Right renal cortex interstitium (tissue), 3 donors: ENCODE measurements at places on chromosomes 6 and 20. TPM values are rescaled to one million over a fixed set of nuclear protein-coding genes. Genes with fewer than 3 reads are reported as not detected.

Gene HCRTR2
- 0.28 TPM for polyA plus RNA-seq

Gene GMPR
- 14.9 TPM for polyA plus RNA-seq

Gene BEND6
- polyA plus RNA-seq = 6.8 TPM

GRCh38 chr6:155125906-155126305 lies 130.8 kb downstream of the TIAM2 start:
- no peak for DNase-seq

GRCh38 chr6:37979392-37980221 lies 160.1 kb downstream of the ZFAND3 start:
- no peak for DNase-seq

DNA sequence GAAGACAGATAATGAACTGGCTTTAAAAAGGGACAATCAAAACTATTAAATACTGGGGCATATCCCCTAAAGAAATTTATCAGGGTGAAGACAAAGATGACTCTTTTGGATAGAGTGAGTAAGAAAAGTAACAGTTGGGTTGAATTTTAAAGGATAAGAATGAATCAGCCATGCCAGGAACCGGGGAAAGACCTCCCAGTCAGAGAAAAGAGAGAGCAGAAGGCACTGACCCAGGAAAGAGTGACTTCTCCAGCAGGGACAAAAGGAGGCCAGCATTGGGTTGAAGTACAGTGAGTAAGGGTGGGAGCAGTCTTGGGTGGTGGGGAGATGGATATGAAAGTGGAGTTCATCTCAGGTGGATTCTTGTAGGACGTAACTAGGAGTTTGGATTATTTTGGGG lies 516.9 kb upstream of the JAG1 start:
- DNase-seq = no peak

- no peak for DNase-seq
These were observed 94.4 kb downstream of the NCR2 start for GRCh38 chr6:41429506-41430504.
